Pancreas (tissue), 10 donors: ENCODE measurements at places on chromosomes 11 and 22. TPM values are rescaled to one million over a fixed set of nuclear protein-coding genes. Genes with fewer than 3 reads are reported as not detected.

GRCh38 chr11:77113382-77114088 lies 10.9 kb downstream of the OMP start:
- peak; percentile 21 for DNase-seq
- no peaks in the 10 kb centered on the region for H3K4me1 ChIP-seq
- no peak overlapping the region for H3K27ac ChIP-seq

Gene ZNF280B
- polyA plus RNA-seq = 0.85 TPM

Gene OR52I1
- polyA plus RNA-seq = not detected

Gene STARD10
- 366 TPM for polyA plus RNA-seq

Gene FAM111A
- polyA plus RNA-seq = 25.1 TPM

- no peaks in the 10 kb centered on the region for H3K4me1 ChIP-seq
- no peak for DNase-seq
- no peaks in the 10 kb centered on the region for H3K27me3 ChIP-seq
- no peak overlapping the region for H3K4me3 ChIP-seq
- no peaks in the 10 kb centered on the region for H3K36me3 ChIP-seq
Measured at GRCh38 chr11:3060436-3061025, 3.3 kb upstream of the CARS1 start.

DNA sequence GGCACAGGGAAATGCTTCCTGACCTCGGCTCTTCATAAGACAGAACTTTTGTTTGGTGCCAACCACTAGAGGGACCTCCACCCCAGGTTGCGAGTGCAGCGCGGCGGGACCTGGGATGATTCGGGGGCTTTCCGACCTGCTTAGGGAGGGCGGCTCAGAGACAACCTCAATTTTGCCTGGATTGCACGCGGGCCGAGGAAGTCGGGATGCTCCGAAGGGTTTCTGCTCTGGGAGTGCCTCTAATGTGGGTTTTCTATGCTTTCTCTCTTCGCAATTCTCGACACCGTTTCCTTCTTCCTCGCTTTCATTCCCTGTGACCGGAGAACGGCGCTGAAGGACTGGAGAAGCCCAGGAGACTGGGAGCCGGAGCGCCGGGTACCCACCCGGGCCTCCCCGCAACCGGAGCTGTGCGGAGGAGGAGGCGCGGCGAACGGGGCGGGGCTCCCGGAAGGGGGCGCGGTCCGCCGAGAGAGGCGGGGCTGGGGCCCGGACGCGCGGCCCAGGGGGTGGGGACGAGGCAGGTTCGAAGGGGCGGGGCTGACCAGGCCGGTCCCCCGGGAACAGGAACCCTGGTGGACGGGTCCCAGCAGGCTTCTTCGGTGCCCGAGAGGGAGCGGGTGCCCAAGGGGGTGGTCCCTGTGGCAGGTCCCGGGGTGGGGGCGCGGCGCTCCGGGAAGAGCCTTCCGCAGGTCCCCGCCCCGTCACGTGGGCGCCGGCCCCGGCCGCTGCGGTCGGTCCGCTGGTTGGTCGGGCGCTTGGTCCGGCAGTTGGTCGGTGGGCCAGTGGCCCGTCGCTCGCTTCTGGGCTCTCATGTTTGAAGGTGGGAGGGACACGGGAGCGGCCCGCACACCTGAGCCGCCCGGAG lies at the start of gene PPFIBP2:
PPFIBP2 (plus strand) TSS at position 766 of the 865 bp plus-strand sequence. CDS start 35,477 bp downstream, outside the sequence.
- H3K27ac ChIP-seq = peak within 1 kb of the TSS; percentile 89
- peaks cover 13% of the 10 kb centered on the region for H3K4me1 ChIP-seq
- H3K4me3 ChIP-seq = peak within 1 kb of the TSS; percentile 67
- H3K36me3 ChIP-seq = no peaks in the 10 kb centered on the region
- peak; percentile 90 for DNase-seq

GRCh38 chr11:109423466-109424190 lies 1.6 kb downstream of the C11orf87 start:
- H3K4me1 ChIP-seq = no peaks in the 10 kb centered on the region
- H3K27ac ChIP-seq = no peak overlapping the region
- H3K36me3 ChIP-seq = no peaks in the 10 kb centered on the region
- H3K4me3 ChIP-seq = peak overlapping the region; percentile 12

DNA sequence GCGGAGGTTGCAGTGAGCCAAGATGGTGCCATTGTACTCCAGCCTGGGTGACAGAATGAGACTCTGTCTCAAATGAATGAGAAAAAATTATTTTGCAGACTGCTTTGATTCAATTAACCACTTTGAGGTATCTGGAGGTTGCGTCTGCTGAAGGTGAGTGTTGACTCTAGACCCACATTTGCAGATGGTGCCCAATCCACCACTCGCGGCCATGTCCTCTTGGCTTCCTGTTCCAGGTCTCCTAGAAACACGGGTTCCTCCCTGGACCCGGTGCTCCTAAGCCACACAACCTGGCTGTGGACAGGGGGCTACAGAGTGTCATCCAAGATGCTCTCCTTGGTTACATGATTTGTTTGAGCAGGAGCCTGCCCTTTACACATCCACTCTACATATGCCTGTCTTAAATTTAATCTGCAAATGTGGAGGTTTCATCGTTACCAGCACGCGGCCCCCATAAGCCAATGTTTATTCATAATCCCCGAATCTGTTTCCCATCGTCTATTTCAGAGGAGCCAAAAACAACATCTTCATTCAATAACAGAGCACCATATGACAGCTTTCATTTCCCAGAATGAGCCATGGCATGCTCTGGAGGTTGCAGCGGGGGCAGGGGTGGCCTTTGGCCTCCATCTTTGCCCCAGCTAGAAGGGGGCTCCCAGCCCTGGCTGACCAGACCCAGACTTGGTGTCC lies 377.2 kb downstream of the CTTN start:
- H3K4me1 ChIP-seq = no peaks in the 10 kb centered on the region
- H3K4me3 ChIP-seq = no peak overlapping the region
- H3K27ac ChIP-seq = no peak overlapping the region

Gene GNAZ
- polyA plus RNA-seq = 2.8 TPM

GRCh38 chr11:130737041-130737830 lies 179.0 kb downstream of the SNX19 start:
- no peaks in the 10 kb centered on the region for H3K27me3 ChIP-seq
- no peak for DNase-seq
- no peaks in the 10 kb centered on the region for H3K4me1 ChIP-seq
- no peaks in the 10 kb centered on the region for H3K36me3 ChIP-seq
- no peak overlapping the region for H3K4me3 ChIP-seq

Gene VSIG10L2
- polyA plus RNA-seq = 0.15 TPM

DNA sequence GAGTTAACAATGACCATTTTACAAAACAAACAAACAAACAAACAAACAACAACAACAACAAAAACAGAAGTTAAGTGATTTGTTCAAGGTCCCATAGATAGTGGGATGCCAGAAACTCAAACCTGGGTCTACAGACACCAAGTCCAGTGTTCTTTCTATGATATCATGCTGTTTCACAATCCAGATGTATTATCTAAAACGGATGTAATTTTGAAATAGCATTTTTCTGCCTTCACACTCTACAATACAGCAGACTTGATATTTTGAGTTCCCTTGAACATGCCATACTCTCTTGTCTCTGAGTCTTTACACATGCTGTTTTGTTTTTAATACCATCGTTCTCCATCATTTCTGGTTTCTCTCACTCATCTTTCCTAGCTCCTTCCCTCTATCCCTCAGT lies 104.5 kb downstream of the RELT start:
- no peak overlapping the region for H3K4me3 ChIP-seq
- H3K36me3 ChIP-seq = no peaks in the 10 kb centered on the region
- no peak overlapping the region for H3K27ac ChIP-seq
- no peaks in the 10 kb centered on the region for H3K4me1 ChIP-seq

GRCh38 chr22:29102300-29102699 lies 29.5 kb downstream of the KREMEN1 start:
- no peak overlapping the region for H3K4me3 ChIP-seq
- H3K36me3 ChIP-seq = no peaks in the 10 kb centered on the region
- H3K27me3 ChIP-seq = no peaks in the 10 kb centered on the region
- no peak overlapping the region for H3K27ac ChIP-seq
- H3K4me1 ChIP-seq = peaks cover 2% of the 10 kb centered on the region
- no peak for DNase-seq

GRCh38 chr11:6618117-6619003 lies 862 bp downstream of the TPP1 start:
- no peaks in the 10 kb centered on the region for H3K4me1 ChIP-seq
- DNase-seq = no peak
- H3K27ac ChIP-seq = peak overlapping the region; percentile 53
- H3K27me3 ChIP-seq = no peaks in the 10 kb centered on the region
- H3K36me3 ChIP-seq = no peaks in the 10 kb centered on the region
- peak overlapping the region; percentile 83 for H3K4me3 ChIP-seq

GRCh38 chr11:73229896-73230875 lies 12.1 kb downstream of the P2RY2 start:
- DNase-seq = no peak
- no peak overlapping the region for H3K4me3 ChIP-seq
- H3K36me3 ChIP-seq = no peaks in the 10 kb centered on the region
- no peak overlapping the region for H3K27ac ChIP-seq

GRCh38 chr11:19920982-19921381 lies 208.3 kb downstream of the NAV2 start:
- no peaks in the 10 kb centered on the region for H3K4me1 ChIP-seq
- no peak for DNase-seq
- no peak overlapping the region for H3K4me3 ChIP-seq
- no peak overlapping the region for H3K27ac ChIP-seq
- H3K27me3 ChIP-seq = no peaks in the 10 kb centered on the region

- no peak overlapping the region for H3K27ac ChIP-seq
- DNase-seq = no peak
- no peak overlapping the region for H3K4me3 ChIP-seq
- no peaks in the 10 kb centered on the region for H3K4me1 ChIP-seq
- H3K27me3 ChIP-seq = no peaks in the 10 kb centered on the region
- H3K36me3 ChIP-seq = no peaks in the 10 kb centered on the region
Measured at GRCh38 chr11:110830747-110831146, 118.5 kb upstream of the ARHGAP20 start.

DNA sequence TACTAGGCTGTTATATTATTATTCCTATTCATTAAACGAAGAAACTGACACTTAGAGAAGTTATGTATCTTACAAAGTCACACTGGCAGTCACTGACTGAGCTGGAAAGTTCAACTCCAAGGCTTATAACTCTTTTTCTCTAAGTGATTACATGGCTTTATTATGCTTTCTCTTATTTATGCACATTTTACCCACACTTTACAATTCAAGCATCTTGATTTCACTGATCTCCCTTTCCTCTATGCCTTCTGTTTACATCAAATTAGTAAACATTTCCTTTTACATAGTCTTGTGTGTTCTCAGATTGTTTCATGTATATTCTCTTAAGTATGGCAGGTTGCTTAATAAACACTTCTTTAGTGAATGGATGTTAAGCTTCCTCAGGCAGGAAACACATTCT lies 66.0 kb downstream of the CLPB start:
- H3K27me3 ChIP-seq = no peaks in the 10 kb centered on the region
- H3K4me1 ChIP-seq = no peaks in the 10 kb centered on the region
- H3K27ac ChIP-seq = no peak overlapping the region
- no peak for DNase-seq
- H3K36me3 ChIP-seq = no peaks in the 10 kb centered on the region

- no peak overlapping the region for H3K4me3 ChIP-seq
- DNase-seq = no peak
- H3K27me3 ChIP-seq = no peaks in the 10 kb centered on the region
- H3K27ac ChIP-seq = no peak overlapping the region
Measured at GRCh38 chr11:94739331-94739730, 28.8 kb upstream of the AMOTL1 start.

DNA sequence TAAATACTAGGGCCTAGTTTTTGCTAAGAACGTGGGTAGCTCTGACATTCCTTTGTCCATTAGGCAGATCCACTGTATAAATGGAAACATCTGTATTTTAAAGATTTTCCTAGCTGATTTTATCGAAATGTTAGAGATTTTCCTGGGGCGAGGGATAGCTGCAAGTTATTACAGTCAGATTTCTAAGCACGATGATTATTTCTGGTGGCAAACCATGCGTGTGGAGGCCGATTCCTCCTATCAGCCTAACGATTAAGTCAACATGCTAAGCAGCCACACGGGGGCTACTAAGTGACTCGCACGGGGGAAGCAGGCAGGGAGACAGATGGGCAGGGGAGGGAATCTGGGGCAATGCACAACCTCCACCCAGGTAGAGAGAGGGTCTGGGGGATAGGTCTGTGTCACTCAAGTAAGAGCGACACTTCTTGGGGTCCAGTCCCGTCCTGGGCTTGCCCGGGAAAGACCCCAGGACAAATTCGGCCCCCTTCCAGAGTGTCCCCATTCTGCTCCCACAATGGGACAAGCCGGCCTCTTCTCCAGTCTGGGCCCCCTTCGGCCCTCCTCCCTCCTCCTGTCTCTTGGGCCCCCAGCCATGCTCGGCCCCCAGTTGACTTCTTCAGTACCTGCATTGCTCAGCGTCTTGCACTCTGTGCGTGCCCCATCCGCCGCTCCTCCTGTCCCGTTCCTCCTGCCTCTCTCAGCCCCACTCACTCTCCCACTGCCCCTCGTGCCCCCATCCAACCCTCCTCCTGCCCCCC lies 571 bp downstream of the C11orf24 start:
- H3K27ac ChIP-seq = peak overlapping the region; percentile 88
- H3K4me3 ChIP-seq = peak overlapping the region; percentile 80
- H3K27me3 ChIP-seq = no peaks in the 10 kb centered on the region
- H3K36me3 ChIP-seq = peaks cover 14% of the 10 kb centered on the region

Gene CRYBB1
- polyA plus RNA-seq = 0.14 TPM

DNA sequence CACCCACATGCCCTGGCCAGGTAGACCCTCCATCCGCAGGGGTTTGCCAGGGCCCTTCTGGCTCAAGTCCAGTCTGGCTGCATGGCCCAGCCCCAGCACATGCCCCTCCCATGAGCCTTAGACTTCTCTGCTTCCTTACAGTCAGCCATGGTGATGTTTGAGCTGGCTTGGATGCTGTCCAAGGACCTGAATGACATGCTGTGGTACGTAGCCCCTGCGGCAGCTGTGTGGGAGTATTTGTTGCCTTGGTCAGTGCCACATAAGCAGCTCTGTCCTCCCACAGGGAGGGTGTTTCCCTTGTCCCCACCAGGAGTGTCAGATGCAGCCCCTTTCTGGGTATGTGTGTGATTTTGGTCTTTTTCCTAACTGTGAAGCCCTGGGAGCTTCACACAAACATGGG lies 17.5 kb downstream of the CDC45 start:
- no peaks in the 10 kb centered on the region for H3K4me1 ChIP-seq
- no peak overlapping the region for H3K27ac ChIP-seq
- no peak overlapping the region for H3K4me3 ChIP-seq
- no peaks in the 10 kb centered on the region for H3K36me3 ChIP-seq
- no peaks in the 10 kb centered on the region for H3K27me3 ChIP-seq

GRCh38 chr11:363948-364761 lies 5.1 kb upstream of the B4GALNT4 start:
- H3K27me3 ChIP-seq = no peaks in the 10 kb centered on the region
- H3K27ac ChIP-seq = no peak overlapping the region
- no peak overlapping the region for H3K4me3 ChIP-seq
- no peaks in the 10 kb centered on the region for H3K4me1 ChIP-seq
- H3K36me3 ChIP-seq = no peaks in the 10 kb centered on the region
- peak; percentile 90 for DNase-seq

- no peaks in the 10 kb centered on the region for H3K36me3 ChIP-seq
- H3K27ac ChIP-seq = no peak overlapping the region
- DNase-seq = no peak
- H3K27me3 ChIP-seq = no peaks in the 10 kb centered on the region
Measured at GRCh38 chr22:47626428-47627390, 864.3 kb downstream of the TBC1D22A start.

DNA sequence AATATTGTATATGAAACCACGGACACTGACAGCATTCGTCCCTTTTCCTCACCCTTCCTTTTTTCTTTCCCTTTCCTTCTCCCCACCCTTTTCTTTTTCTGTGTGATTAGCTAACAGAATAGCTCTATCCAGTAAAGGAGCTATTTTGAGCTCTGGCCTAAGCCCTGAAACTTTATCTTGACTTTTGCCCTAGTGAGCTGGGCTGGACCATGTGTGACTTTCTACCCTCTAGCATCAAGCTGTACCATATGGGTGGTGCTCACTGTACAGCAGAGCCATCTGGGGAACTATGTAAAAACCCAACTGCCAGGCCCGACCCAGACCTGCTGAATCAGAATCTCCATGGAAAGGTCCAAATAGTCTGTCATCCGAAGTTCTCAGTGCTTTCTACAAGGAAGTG lies 21.9 kb upstream of the PANX1 start:
- H3K27ac ChIP-seq = no peak overlapping the region
- no peak overlapping the region for H3K4me3 ChIP-seq
- no peaks in the 10 kb centered on the region for H3K36me3 ChIP-seq
- no peaks in the 10 kb centered on the region for H3K4me1 ChIP-seq
- DNase-seq = no peak
